ENCODE measurements at places on chromosomes 6 and 20.

DNA sequence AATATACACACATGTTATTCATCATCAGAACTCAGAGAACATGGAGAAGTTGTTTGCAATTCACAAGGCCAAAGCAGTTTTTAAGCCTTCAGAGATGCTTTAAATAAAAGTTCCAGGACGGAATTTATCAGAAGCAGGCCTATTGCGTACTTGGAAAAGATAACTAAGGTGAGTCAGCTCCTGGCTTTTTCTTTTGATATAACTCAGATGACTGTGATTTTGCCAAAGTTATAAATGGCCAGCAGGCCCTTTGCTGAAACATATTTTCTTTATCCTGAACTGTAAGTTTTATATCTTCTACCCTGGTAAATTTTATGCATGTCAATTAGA is 55.0 kb upstream of the PLCB1 start:
- no peak for DNase-seq

DNA sequence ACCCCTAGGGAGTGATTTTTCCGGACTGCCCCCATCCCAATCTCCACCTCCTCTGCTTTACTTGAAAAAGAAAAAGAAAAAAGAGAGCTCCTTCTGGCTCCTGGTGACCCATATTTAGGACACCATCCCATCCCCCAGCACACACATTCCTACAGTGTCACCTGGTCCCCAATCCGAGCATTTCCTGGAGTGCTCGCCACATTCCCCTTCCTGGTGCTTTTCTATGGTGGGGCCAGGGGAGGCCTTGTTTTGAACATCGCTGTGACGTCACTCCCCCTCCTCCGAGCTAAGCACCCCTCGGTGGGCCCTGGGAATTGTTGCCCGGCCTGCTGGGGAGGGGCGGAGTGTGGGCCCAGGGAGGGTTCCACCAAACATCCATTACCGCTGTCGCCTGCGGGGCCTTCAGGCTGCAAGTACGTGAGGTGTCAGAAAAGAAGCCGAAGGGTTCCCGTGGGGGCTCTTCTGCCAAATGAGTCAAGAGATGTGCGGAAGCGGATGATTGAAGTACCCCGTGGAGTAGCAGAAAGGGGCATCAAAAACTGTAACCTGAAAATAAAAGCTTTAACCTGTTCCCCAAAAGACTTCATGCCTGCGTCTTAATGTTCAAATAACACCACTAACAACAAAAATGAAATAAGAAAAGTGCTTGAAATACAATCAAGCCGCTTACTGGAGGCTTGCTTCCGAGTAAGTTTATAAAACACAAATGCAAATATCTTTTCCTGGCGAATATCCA is 2.8 kb upstream of the FOXC1 start:
- DNase-seq: no peak

DNA sequence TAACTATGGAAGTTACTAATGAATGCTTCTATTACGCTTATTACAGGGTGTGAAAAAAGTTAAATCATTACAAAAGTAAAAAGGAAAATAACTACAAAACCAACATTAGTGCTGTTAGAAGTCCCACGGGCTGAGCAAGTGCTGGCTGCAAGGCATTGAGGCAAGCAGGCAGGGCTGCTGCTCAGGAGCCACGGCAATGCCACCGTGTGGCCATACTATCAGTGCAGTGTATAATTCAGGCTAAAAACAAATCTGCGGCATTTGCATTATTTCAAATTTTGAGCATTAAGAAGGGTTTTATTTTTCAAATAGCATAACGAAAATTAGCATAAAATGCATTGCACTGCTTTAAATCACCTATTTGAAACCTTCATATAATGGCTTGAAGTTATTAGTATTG is 17.1 kb downstream of the IFNGR1 start:
- no peak for DNase-seq

GRCh38 chr20:24842918-24843715 is 106.0 kb upstream of the CST7 start:
- DNase-seq: no peak

- DNase-seq: no peak
Measured at GRCh38 chr6:4272996-4273395, 137.6 kb upstream of the ECI2 start.

- DNase-seq: no peak
Measured at GRCh38 chr6:8080362-8081151, 16.4 kb upstream of the BLOC1S5 start.
